ENCODE measurements at places on chromosomes 7 and 10.

DNA sequence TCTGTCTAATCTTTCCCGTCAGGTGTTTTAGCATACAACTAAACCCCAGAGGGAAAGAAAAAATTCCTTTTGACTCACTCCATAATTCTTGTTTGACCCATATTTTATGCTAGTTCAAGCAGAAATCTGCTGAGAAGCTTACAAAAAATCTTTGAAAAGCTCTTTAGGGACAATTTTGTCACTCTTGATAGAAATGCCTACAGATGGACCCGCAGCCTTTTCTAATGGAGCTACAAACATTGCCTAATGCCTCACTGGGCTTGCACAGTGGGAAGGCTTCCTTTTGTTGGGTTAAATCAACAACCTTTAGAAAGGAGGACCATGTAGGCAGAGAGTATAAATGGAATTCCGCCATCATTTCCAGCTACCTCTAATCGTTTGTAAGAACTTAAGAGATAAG, 344.5 kb downstream of the PCLO start:
- DNase-seq, result no peak

- DNase-seq, result no peak
Measured at GRCh38 chr7:106047818-106048705, 64.0 kb downstream of the SYPL1 start.

DNA sequence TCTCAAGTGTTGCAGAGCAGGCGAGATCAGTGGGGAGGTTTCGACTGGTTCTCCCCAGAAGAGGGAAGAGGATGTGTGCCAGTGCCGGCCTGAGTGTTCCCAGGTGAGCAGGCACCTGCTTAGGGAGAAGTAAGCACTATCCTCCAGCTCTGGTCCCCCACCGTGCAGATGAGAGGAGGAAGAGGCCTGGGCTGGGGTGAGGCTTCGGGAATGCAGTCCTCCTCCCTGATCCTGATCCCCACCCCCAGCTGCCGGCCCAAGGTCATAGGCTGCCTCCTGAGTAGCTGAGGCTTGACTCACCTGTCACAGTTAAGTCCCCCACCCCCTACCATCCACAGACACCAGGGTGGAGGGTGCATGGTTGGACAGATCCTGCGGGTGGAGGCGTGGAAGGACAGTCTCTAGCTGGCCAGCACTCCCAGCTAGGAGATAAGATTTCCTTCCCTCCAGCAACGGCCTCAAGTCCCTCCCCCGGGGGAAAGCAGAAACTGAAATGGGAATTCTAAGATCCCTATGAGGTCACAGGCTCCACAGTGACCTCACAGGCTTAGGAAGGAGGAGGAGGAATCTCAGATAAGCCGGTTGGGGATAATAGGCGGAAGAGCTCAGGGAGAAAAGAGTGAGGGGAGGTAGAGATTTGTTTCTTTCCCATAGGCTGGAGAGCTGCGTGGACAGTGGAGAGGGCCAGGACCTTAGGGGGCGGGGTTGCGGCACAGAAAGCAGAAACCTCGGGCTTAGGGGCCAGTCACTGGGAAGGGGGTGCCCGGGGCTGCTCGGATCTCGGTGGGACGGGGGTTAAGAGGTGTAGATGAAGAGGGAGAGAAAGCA, 1.0 kb downstream of the LRCH4 start:
- no peak for DNase-seq

DNA sequence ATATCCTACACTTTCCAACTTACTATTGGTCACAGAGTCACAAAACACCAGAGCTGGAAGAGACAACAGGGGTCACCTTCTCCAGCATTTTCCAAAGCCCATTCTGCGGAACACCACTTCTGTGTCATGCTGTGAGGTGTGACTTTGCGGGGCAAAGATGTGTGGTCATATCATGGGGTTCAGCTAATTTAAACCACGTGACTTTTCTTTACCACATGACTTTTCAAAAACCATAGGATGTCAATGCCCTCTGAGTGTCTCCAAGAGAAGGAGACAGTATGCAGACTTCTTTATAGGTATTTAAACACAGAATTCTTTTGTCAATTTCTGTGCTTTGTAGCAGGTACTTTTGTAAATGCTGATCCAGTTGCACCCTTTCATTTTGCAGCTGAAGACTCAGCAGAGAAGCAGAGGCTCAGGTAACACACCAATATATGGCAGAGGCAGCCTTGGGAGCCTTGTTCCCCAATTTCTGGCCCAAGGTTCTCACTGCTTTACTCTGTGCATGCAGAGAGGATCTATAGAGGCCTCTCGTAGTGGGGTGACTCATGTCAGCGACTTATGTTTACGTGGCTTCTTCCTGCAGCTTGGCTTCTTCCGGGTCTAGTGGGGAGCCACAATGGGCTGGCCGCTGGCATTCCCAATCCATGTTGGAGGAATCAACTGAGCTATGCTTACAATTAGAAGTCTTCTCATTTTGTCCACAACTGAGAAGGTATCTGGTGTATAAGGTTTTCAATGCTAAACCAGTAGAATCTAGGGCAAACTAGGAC, 104.0 kb upstream of the RHOBTB1 start:
- DNase-seq, result no peak

DNA sequence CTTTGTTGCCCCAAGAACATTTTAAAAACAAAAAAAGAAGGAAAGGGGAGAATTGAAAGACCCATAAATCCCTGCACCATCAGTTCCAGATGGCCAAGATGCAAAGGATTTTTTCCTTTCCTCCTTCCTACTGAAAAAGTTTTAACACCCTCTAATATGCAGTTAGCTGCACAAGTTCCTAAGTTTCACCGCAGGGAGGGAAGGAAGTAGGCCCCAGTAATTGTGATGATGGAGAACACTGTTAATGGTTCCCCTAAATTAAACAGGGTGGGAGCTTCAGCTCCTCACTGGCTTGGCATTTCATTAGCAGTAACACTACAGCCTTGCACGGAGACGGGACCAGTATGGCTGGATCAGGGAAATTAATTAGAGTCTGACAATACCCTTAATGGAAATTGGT, 63.7 kb upstream of the PPIF start:
- no peak for DNase-seq

GRCh38 chr10:125407000-125407502, 246.7 kb upstream of the CTBP2 start:
- no peak for DNase-seq

DNA sequence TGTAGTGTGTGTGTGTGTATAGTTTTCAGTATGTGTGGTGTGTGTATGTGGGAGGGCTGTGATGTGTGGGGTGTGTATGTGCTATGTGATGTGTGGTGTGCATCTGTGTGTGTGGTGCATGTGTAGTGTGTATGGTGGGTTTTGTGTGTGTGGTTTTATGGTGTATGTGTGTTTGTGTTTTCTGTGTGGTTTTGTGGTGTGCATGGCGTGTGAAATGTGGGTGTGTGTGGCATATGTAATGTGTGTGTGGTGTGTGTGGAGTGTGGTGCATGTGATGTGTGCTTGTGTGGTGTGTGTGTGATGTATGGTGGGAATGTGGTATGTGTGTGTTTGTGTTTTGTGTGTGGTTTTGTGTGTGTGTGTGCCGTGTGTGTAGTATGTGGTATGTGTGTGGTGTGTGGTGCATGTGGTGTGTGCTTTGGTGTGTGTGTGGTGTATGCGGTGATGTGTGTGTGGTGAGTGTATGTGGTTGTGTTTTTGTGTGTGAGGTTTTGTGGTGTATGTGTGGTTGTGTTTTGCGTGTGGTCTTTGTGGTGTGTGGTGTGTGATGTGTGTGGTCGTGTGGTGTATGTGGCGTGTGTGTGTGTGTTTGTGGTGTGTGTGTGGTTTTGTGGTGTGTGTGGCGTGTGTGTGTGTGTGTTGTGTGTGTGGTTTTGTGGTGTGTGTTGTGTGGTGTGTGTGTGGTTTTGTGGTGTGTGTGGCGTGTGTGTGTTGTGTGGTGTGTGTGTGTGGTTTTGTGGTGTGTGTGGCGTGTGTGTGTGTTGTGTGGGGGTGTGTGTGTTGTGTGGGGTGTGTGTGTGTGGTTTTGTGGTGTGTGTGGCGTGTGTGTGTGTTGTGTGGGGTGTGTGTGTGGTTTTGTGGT, 18.0 kb upstream of the PPP2R2D start:
- no peak for DNase-seq

DNA sequence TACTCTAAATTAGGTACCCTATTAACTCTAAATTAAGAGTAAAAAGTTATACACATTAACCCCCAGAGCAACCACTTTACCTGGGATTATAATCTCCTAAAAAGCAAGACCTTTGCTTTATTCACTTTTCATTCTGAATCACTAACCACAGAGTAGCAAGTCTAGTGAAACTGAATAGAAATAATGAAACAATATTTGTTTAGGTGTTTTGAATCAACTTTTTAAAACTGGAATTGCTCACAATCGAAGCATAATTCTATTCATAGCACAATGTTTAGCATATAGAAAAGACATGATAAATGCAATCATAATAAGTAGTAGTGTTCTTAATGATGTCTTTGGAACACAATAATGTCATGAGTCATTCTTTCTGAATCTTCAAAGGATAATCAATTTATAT, 37.0 kb upstream of the CASD1 start:
- no peak for DNase-seq

DNA sequence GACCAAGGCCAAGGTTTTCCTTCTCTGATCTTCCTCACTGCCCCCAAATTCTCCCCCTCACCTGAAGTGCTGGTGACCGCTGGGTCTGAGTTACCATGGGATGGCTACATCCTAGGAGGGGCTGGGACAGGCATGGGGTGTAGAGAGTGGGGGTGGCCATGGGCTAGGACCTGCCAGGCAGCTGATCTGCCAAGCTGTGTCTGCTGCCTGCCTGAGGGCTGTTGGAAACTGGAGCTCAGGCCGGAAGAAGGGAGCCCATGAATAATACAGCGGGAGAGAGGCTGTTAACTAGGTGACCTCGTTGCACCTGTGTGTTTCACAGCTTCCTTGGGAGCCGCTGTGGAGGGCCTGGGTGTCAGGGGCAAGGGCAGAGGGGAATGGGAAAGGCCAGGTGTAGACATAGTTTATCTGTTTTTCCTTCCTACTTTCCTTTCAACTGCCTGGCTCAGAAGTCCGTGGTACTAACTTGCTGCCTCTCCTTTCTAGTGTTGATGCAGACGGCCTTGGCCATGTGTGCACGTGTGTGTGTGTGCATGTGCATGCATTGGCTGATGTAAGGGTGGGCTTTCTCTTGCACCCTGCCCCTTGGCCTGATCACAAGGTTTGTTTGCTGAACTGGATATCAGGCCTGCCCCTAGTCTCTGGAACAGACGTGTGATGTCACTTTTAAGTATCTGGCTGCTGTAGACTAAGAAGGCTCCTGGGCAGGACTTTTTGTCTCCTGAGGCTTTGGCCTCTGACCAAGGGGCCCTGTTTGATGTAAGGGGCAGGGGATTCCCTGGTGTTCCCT, 11.9 kb downstream of the CDH23 start:
- no peak for DNase-seq

- DNase-seq, result no peak
Measured at GRCh38 chr10:74026428-74027015, 28.6 kb downstream of the VCL start.

DNA sequence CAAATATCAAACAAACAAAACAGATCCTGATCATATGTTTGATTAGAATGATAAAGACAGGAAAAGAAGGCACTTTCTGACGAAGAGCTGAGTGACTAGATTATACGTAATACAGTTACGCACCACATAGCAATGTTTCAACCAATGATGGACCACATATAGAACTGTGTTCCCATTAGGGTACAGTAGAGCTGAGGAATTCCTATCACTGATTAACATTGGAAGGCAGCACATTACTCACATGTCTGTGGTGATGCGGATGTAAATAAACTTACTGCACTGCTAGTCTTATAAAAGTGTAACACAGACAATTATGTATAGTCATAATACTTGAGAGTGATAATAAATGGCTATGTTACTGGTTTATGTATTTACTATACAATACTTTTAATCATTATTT, 98.3 kb downstream of the PTN start:
- no peak for DNase-seq

GRCh38 chr10:100788002-100788903, 42.9 kb downstream of the PAX2 start:
- DNase-seq, result no peak

- DNase-seq, result no peak
Measured at GRCh38 chr7:112855227-112855626, 65.0 kb upstream of the TMEM168 start.

GRCh38 chr10:132179551-132180392, 7.0 kb upstream of the DPYSL4 start:
- DNase-seq, result no peak

DNA sequence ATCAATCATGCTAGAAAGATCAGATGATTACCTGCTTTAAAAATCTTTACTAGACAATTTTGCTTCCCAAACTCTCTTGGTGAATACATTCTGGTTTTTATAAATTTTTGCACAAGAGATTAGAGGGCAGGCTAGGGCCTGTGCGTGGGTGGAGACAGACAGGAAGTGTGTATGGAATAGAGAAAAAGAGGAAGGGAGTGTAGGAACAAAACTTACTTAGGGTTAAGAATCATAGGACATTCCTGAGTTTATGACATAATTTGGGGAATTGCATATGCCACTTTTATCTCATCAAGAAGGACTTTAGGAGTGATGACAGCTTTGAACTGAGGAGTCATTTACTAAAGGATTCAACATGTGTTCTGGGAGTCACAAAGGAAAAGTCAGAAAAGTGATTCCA, 31.3 kb downstream of the LAMB1 start:
- no peak for DNase-seq

GRCh38 chr7:159031750-159032149, 112.9 kb downstream of the VIPR2 start:
- DNase-seq, result no peak

DNA sequence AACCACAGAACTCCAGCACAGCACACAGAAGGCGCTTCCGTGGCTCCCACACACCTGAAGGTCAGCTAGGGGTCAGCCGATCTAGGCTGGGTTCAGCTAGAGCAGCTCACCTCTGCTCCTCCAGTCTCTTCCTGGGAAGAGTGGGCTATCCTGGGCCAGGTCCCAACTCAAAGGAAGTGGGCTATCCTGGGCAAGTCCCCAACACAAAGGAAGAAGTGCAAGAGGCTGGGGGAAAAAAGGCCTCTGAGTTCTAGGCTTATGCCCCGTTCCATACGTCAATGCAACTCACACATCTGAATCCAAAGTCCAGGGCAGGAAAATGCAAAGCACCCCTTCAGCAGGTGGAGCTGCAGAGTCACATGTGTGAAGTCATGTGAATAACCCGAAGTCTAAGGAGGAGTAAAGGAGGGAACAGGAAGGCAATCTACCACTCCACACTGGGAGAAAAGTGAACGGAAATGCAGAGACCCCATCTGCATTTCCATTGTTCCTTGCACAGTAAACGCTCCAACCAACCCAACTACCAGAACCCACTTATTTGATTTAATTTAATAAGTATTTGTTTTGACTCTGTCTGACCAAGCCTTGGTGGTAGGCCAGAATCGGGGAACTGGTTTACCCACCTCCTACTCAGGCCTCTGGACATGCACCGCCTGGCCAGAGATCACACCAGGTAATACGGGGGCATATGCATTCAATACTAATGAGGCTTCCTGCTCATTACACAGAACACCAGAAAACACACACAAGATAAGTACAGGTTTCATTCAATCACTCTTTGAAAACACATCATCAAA, 95.5 kb upstream of the RNF32 start:
- DNase-seq, result no peak

- DNase-seq, result no peak
Measured at GRCh38 chr7:115097175-115097671, 175.3 kb downstream of the MDFIC start.

GRCh38 chr7:51230723-51231122, 85.9 kb downstream of the COBL start:
- DNase-seq, result no peak
